Heart left ventricle (tissue), 16 donors: ENCODE measurements at places on chromosomes 2 and 18. TPM values are rescaled to one million over a fixed set of nuclear protein-coding genes. Genes with fewer than 3 reads are reported as not detected.

The TEX44 gene
- not detected for total RNA-seq

GRCh38 chr2:53021292-53021691, 746.3 kb upstream of the CHAC2 start:
- no peak overlapping the region for H3K4me3 ChIP-seq
- no peaks in the 10 kb centered on the region for H3K36me3 ChIP-seq
- H3K27ac ChIP-seq: no peak overlapping the region
- DNase-seq: no peak
- no peaks in the 10 kb centered on the region for H3K27me3 ChIP-seq

- H3K27me3 ChIP-seq: no peaks in the 10 kb centered on the region
- H3K4me3 ChIP-seq: no peak overlapping the region
- DNase-seq: no peak
- H3K27ac ChIP-seq: no peak overlapping the region
- no peaks in the 10 kb centered on the region for H3K4me1 ChIP-seq
- no peaks in the 10 kb centered on the region for H3K36me3 ChIP-seq
Observed at GRCh38 chr2:104412384-104412783, 441.5 kb upstream of the POU3F3 start.

- no peaks in the 10 kb centered on the region for H3K36me3 ChIP-seq
- H3K27me3 ChIP-seq: no peaks in the 10 kb centered on the region
- H3K27ac ChIP-seq: peak overlapping the region; percentile 17
- H3K4me3 ChIP-seq: no peak overlapping the region
- no peak for DNase-seq
Observed at GRCh38 chr2:99711144-99711543, 221.3 kb upstream of the REV1 start.

- no peaks in the 10 kb centered on the region for H3K36me3 ChIP-seq
- H3K4me1 ChIP-seq: peaks cover 9% of the 10 kb centered on the region
- H3K27me3 ChIP-seq: no peaks in the 10 kb centered on the region
- H3K4me3 ChIP-seq: no peak overlapping the region
Observed at GRCh38 chr2:127066942-127067341, 40.0 kb downstream of the BIN1 start.
